Adipocyte (in vitro differentiated cells): ENCODE measurements at places on chromosomes 4 and X.

- DNase-seq = no peak
Measured at GRCh38 chr4:108533245-108533844, 87.0 kb upstream of the RPL34 start.

- peak; percentile 1 for DNase-seq
Measured at GRCh38 chrX:12702509-12703091, 88.6 kb upstream of the PRPS2 start.

DNA sequence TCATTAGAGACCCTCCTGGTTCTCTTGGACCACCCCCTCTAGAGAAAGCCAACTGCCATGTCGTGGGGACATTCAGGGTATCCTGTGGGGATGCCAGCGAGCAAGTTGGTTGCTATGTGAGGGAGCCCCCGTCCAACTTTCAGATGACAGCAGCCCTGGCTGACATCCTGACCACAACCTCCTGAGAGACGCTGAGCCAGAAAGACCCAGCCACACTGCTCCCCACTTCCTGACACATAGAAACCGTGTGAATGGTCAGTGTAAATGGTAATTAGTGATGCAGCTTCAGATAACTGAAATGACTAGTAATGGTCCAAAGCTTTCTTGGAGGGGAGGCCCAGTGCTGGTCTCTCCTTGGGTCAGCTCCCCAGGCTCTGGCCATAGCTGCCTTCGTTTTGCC lies 10.8 kb downstream of the CLCN4 start:
- DNase-seq = no peak

DNA sequence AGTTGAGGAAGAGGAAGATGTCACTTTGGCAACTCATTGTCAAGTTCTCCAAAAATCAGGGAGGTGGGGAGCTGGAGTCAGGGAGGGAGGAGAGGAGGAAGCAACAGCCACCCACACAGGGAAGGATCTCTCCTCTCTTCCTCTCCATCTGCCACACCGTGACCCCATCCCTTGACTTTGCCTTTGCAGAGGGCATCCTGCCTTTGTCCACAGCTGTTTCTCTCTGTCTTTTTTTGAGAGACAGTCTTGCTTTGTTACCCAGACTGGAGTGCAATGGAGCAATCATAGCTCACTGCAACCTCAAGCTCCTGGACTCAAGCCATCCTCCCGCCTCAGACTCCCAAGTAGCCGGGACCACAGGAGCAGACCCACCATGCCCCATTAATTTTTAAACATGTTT lies 276.0 kb downstream of the SHOX start:
- no peak for DNase-seq

DNA sequence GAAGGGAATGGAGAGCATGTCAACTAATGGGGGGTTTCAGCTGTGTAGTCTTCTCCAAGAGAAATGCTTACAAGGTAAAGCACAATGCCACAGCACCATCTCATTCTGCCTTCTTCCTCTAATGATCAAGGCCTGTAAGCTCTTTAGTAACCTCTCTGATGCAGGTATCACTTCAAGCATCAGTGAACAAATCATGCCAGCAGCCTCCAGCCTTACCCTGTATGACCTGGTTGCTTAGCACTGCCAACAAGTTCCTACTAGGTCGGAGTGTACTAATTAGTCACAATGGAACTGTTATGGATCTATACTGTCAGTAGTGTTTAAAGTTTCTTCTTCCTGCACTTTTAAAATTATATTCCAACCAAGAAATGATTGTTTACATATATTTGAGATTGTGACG lies 197.7 kb downstream of the GRID2 start:
- no peak for DNase-seq

- no peak for DNase-seq
Measured at GRCh38 chr4:102302762-102303161, 42.5 kb downstream of the SLC39A8 start.

GRCh38 chr4:163693211-163693610 lies 198.7 kb downstream of the TMA16 start:
- DNase-seq = no peak
